ENCODE measurements at places on chromosomes 7 and 10.

GRCh38 chr7:130369110-130369711 is 11.1 kb upstream of the CPA1 start:
- no peak for DNase-seq

DNA sequence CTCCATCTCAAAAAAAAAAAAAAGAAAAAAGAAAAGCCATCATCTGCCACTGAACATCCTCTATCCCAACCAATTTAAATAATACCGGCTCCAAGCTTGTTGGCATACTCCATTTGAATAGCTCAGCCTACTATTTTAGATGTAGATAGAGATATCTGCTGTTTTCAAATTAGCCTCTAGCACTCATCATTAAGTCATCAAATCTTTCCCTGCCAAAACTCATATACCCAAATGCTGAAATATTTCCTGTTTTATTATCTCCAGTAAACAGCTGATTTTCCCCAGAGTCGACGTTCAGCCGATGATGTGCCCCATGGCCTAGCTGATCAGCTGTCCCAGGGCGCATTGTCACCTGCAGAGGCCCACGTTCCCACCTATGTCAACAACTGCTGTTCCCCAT is 34.5 kb upstream of the FRMD4A start:
- no peak for DNase-seq

DNA sequence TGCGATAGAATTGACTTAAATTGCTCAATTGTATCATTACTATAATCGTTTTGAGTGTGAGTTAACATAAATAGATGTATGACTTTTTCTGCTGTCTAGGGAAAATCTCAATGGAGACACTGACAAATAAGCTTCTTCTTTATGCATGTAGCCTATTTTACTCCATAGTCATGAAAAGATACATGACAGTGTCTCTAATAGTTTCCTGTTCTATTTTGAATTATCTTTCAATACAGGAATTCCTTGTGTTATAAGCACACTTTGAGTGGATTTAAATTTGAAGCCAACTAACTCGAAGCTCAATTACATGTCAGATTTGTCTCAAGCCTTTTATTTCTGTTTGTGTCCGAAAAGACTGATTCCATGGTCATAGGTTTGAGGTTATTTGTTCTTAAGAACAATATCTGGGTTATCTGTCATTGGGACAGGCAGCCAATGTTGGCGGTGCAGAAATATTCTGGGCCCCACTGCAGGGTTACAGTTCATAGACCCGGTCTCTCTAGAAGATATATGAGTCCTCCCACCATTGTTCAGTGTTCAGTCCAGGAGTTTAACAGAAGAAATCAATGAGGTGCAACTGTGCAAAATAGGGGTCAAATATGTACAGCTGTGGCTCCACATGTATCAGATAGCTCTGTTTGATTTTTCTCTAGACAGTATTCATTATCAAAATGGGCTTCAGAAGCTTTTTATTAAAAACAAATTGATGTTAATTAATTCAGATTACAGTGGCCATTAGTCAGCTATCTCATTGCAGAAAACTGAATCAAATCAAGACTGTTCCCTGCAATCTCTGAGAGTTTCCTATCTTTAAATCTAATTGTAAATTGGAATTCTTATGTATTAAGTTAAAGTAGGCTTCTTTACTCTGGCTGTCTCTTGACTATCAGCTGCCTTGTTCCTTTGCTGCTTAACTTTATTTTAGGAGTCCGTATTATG is 1238.8 kb downstream of the NXPH1 start:
- no peak for DNase-seq

DNA sequence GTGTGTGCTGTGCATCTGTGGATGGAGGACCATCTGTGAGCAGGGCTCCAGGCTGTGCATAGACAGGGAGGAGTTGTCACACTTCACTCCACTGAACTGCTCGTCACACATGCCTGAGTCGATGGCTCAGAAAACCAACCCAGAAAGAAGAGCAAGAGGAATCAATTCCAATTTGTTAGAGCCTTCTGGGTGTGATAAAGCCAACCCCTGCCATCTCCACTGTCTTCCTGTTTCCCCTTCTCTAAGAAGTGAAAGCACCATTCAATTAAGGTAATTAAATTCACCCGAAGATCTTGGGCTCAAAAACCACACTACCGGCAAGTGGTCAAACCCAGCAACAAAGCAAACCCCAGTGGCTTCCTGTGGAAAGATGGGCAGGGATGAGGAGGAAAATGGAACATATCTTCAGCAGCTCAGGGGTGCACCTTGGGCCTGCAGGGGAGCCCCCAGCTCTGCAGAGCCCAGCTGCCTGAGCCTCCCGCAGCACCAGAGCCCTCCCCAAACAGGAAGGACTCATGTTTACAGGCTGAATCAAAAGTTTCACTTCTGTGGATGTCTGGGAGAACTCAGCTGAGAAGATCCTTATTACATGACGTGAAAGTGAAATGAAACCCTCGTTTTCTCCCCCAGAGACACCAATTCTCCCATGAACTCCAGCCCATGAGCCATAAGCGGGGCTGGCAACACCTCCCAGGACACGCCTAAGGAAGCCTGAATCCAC is 10.9 kb downstream of the C10orf71 start:
- DNase-seq: peak; percentile 55

DNA sequence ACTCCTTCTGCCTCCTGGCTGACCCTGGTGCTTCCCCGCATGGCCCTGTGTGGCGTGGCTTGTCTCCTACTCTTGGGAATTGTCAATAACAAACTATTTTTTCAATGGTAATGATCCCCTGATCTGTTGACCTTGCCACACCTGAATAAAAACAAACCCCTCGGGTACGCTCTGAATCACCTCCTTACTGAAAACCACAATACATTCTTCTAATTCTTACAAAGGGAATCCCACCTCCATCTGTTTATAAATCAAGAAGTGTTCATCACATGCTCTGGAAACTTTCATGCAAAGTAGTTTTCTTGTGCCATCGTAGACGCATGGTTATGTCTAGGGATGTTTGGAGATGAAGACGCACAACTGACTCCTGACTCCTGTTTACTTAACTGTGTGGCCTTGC is 245.8 kb downstream of the FRMD4A start:
- no peak for DNase-seq

- no peak for DNase-seq
Observed at GRCh38 chr7:125149151-125149550, 219.5 kb upstream of the POT1 start.

- no peak for DNase-seq
Observed at GRCh38 chr10:12195281-12195602, 449 bp downstream of the NUDT5 start.

DNA sequence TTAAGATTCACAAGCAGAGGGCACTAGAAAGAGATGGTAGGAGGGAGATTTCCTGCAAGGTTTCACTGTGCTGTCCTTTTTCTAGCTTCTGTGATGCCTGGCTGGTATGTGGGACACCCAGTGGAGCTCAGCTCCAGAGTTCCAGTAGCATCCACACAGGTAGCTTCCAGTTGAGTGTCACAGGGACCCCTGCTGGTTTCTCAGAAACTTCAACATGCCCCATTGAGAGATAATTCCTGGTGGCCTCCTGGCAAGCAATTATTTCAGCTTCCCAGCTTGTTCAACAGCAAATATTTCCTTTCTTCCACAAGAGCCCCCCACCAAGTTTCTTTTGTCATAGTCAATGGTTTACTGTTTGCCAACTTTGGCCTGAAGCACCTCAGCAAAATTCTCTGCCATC is 858.7 kb downstream of the REEP3 start:
- no peak for DNase-seq

DNA sequence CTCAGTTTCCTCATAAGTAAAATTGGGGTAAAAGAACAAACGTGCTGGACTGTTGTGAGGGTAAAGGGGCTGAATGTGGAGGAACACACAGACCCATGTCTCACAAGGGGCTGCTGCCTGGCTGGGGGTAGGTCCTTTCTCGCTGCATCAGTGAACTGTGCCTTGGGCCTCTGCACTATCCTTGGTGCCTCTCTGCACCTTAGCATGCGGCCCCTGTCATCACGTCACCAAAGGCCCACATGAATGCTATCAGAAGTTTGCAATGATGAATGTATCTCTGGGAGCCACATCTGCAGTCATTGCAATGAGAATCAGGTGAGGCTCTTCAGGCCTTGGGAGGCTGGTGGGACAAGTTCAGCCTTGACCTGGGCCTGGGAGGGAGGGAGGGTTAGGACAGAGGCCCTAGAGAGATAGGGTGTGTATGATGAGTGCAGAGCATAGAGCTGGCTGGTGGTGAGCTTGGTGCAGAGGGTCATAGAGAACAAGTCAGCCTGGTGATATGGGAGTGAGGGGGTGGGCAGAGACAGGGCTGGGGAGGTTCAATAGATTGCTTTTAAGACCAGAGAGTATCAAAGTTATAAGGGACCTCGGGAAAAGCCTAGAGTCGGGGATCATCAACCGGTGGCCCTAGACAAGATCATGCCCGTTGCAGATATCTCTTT is 308.4 kb downstream of the RPS24 start:
- no peak for DNase-seq

GRCh38 chr7:119341822-119342221 is 931.2 kb upstream of the KCND2 start:
- DNase-seq: no peak

DNA sequence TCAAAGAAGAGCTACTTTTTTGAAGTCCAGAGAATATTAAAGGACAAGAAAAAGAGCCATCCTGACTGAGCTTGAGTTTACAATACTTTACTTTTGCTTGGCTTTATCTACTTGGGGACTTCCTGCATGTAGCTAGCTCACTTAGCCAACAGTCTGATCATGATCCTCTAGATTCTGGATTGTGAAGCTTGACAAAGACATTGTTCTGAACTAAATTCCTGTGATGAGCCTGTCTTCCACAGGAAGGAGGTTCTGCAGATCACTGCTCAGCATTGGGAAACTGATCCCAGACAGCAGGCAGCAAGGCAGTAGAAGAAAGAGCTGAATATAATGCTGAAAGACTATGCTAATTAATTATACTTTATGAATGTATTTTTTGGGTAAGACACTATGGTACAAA is 296.4 kb downstream of the DGKB start:
- DNase-seq: no peak

- no peak for DNase-seq
Observed at GRCh38 chr7:112937651-112938415, 147.6 kb upstream of the TMEM168 start.

DNA sequence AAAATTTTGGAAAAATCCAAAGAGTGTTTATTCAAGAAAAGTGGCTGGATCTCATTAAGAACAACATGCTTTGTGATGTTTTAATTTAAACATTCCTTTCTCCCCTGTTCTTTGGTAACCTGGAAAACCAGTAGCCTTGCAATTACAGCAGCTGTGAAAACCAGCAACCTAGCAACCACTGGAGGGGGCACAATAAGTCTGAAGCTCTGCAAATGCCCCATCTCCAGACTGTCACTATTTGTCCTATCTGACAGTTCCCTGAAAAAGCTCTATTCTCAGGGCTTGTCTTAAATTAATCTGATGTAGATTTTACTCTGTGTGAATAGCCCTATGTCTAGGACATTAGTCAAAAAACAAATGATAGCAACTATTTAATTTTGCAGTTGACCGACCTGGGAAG is 137.6 kb upstream of the THSD7A start:
- no peak for DNase-seq

GRCh38 chr10:92813979-92814378 is 34.3 kb upstream of the EXOC6 start:
- no peak for DNase-seq

DNA sequence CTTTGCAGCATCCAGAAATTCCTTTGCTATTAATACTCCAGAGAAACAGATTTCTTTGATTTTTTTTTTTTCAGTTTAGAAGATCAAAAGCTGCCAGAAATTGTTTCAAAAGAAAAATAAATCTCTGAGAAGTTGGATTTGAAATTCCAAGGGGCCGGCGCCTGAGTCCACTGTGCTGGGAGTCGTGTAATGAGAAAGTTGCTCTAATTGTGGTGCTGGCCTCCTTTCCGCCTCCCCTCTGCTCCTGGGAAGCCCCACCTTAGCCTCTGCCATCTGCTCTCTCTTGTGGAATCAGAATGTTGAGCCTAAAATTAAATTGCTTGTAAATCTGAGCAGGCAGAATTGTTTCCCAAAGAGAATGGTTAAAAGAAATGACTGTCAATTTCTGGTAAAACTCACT is 93.3 kb downstream of the EMX2 start:
- DNase-seq: no peak

GRCh38 chr7:81155654-81156373 is 237.0 kb upstream of the SEMA3C start:
- DNase-seq: no peak

- no peak for DNase-seq
Observed at GRCh38 chr10:100065084-100065660, 16.5 kb downstream of the CPN1 start.

DNA sequence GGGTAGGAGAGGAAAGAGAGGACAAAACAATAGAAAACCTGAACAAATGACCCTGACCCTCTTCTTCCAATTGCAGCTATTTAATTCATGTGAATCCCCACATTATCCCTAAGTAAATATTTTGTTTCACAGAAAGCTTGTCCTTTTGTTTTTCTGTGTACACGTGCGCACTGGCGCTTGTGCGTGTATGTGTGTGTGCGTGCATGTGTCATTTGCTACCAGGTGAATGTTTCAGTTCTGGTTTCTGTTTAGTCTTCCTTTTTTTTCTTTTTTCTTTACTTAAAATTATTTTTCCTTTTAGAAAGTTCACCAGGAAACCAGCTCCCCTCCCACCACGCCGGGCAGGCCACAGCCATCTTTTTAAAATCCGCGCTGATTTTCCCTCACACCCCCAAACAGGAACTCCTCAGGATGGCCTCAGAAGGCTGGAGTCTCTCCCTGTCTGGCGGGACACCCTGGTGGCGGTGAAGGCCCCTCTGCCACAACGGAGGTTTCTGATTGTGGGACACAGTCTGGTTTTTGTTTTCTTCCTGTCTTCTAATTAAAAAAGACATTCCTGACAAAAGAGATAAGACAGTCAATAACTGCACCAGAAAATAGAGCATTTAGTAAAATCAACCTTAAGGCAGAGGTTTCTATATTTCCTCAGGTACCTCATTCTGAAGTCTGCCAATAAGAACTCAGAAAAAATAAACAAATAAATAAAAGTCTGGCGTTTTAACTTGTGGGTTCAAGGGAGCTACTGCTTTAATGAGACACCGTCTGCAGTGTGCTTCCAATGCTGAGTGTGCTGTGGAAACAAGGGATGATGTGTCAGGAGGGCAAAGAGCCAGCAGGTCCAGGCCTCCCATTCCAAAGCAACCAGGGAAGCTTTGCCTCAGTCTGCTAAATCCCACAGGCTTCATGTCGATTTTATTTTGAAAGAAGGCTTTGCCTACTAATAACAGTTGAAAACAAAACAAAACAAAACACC is 17.4 kb downstream of the IRF5 start:
- no peak for DNase-seq

DNA sequence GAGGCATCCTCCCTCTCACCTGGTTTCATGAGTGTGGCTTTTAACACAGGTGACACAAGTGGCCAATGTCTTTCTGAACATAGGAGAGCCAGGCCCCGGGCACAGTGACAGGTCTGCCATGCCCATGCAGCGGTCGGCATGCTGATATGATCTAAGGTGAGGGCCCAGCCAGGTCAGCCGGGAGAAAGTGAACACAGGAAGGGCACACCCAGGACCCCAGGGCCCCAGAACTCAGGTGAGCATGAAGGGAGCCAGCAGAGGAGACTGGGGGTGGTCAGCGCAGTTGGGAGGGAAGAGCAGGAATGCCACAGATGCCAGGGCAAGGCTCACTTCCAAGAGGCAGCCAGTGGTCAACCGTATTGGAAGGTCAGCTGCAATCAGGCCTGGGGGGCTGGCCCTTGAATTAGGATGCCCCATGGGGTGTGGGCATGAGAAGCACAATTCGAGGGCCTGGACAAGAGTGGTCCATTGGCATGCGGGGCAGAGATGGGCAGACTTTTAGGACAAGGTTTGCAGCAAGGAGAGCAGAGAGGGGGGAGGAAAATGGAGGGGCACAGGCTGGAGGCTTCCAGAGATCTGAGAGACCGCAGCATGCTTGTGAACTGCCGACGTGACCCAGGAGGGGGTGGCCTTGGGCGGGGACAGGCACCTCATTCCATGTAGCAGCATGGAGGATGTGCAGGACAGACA is 3.9 kb upstream of the INPP5A start:
- no peak for DNase-seq

Data from CD8-positive, alpha-beta T cell (primary cell).